Chondrocyte (in vitro differentiated cells): ENCODE measurements at places on chromosomes 4 and X. TPM values are rescaled to one million over a fixed set of nuclear protein-coding genes. Genes with fewer than 3 reads are reported as not detected.

The CXorf49B gene
- total RNA-seq = not detected in 3 replicates

DNA sequence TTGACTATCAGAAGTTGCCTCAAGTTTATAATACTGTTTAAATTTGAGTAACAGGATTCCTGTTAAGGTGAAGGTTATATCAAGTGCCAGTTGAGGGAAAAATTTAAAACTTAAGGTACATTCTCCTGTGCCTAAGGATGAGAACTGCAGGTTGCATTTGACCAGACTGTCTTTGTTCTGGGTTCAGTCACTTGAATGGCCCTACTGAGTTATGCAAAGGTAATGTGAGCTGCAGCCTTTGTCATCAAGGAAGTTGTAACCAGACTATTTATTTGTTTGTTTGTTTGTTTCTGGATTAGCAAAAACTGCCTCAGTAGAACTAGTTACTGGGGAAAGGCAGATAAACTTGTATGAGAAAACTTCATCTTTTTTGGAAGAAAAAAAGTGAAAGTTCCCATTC lies 131.9 kb downstream of the ATOH1 start:
- no peak for DNase-seq
- H3K36me3 ChIP-seq = no peaks in the 10 kb centered on the region
- no peak overlapping the region for H3K27ac ChIP-seq
- no peak overlapping the region for H3K4me3 ChIP-seq
- H3K4me1 ChIP-seq = no peaks in the 10 kb centered on the region

The KIT gene
- total RNA-seq = 3.1 to 6.7 TPM (median 6.4 TPM) in 3 replicates

DNA sequence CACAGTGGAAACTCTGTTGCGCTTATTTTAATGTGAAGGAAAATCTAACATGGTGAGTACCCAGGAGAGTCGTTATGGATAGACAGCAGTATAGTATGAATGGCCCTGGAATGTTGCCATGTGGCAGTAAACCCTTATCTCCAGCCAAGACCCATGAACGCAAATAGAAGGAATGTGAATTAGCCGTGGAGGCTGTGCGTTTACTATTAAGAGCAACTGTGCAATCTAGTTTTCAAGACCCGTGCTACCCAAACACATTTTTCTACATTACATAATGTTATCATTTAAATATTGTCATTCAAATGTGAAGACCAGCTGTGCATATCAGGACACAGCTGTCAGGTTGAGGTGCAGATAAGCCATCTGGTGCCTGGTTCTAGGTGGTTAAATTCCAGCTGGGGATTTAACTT lies 13.3 kb upstream of the AGA start:
- no peak overlapping the region for H3K4me3 ChIP-seq
- H3K36me3 ChIP-seq = no peaks in the 10 kb centered on the region
- H3K27ac ChIP-seq = no peak overlapping the region
- H3K4me1 ChIP-seq = no peaks in the 10 kb centered on the region
- H3K27me3 ChIP-seq = no peaks in the 10 kb centered on the region

GRCh38 chr4:94406668-94407437 lies 44.9 kb upstream of the PDLIM5 start:
- no peak overlapping the region for H3K4me3 ChIP-seq
- no peaks in the 10 kb centered on the region for H3K27me3 ChIP-seq
- no peaks in the 10 kb centered on the region for H3K36me3 ChIP-seq
- peaks cover 45% of the 10 kb centered on the region for H3K4me1 ChIP-seq

DNA sequence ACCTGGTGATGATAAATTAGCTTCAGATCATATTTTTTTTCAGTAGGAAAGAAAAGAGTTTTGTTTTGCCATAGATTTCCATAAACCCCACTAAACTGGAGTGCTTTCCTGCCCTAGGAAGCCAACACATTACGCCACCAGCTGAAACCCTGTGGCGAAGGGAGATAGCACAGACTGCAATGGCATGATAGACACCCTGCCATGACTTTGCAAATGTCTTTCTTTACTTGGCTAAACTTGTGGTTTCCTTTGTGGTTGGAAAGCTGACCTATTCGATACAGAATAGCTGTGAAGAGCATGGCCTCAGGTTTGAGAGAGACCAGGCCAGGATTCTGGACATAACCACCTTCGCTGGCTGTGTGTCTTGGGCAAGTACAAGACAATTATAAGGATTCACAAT lies 19.1 kb downstream of the MFAP3L start:
- no peak overlapping the region for H3K4me3 ChIP-seq
- DNase-seq = no peak
- H3K27me3 ChIP-seq = no peaks in the 10 kb centered on the region
- peaks cover under 1% of the 10 kb centered on the region for H3K36me3 ChIP-seq
- no peak overlapping the region for H3K27ac ChIP-seq
